ENCODE measurements at places on chromosomes 12 and 14. TPM values are rescaled to one million over a fixed set of nuclear protein-coding genes. Genes with fewer than 3 reads are reported as not detected.

Gene LRFN5
- not detected for total RNA-seq

Gene SERPINA10
- not detected for total RNA-seq

Gene NKX2-8
- total RNA-seq: not detected

Gene ACOT6
- 0.16 TPM for total RNA-seq

Gene MSI1
- not detected for total RNA-seq

Gene TMEM229B
- total RNA-seq: 1.6 TPM

Data from hair follicle dermal papilla cell (primary cell).